ENCODE measurements at places on chromosomes 16 and 17. TPM values are rescaled to one million over a fixed set of nuclear protein-coding genes. Genes with fewer than 3 reads are reported as not detected.

The CHST6 gene
- total RNA-seq = 0.04 TPM

The MT1M gene
- 22.8 TPM for total RNA-seq

The ITGAD gene
- total RNA-seq = 0.07 TPM

The SLC5A10 gene
- not detected for total RNA-seq

The SSTR5 gene
- not detected for total RNA-seq

The RPL13 gene
- total RNA-seq = 1,039 TPM

The NHLRC4 gene
- total RNA-seq = 0.39 TPM

The KRTAP4-1 gene
- not detected for total RNA-seq

The PPL gene
- 4.4 TPM for total RNA-seq

The G6PC1 gene
- total RNA-seq = not detected

The MRC2 gene
- 6.3 TPM for total RNA-seq

The MT1G gene
- total RNA-seq = 1.0 TPM

The TVP23A gene
- 0.07 TPM for total RNA-seq

The CCDC200 gene
- total RNA-seq = not detected

The UBFD1 gene
- total RNA-seq = 108 TPM

The TMEM114 gene
- total RNA-seq = not detected

The TAT gene
- not detected for total RNA-seq
